Activated T-helper 1 cell treated with Interleukin-2 at 50 U/mL for 16 hours (primary cell): ENCODE measurements at places on chromosomes 4 and X.

GRCh38 chrX:130994671-130995070, 63.5 kb upstream of the ARHGAP36 start:
- DNase-seq: no peak

GRCh38 chrX:26851981-26852380, 611.2 kb downstream of the PPP4R3C start:
- DNase-seq: no peak

GRCh38 chr4:114727461-114727860, 128.9 kb downstream of the UGT8 start:
- DNase-seq: no peak

DNA sequence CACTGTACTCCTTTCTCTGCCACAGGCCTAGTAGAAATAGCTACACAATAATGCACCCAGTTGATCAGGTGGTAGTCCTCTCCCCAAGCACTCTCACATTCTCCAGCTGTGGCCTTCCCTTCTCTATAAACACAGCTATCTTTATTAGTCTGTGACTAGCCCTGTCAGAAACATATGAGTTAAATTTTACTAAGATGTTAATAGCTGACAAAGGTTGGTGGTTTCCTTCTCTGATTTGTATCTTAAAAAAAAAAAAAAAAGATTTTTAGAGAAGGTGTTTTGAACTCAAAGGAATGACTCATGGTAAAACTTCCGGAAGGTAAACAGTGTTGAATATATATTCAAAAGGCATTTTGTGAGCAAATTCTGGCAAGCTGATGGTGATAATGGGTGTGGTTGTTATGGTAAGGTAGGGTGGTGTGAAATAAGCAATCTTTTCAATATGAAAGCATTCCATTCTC, 327.4 kb downstream of the PPP3CA start:
- no peak for DNase-seq

DNA sequence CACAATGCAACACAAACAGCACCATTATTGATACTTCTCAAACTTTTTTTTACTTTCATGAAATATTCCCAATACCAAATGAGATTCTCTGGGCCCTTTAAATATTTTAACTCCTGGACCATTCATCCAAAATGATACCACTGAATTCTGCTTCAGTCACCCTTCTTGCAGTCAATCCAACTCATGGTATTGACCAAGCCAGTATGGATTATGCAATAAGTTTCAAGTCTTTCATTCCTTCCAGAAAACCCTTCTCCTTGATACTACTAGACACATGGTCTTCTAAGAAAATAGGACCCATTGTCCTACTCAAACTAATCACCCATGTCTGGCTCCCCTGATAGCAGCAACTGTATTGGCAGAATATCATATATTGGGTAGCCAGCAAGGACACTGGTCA, 23.0 kb downstream of the ZNF721 start:
- no peak for DNase-seq

GRCh38 chrX:55451141-55451540, 786 bp upstream of the MAGEH1 start:
- no peak for DNase-seq

- no peak for DNase-seq
These were observed 18.1 kb downstream of the SOWAHB start for GRCh38 chr4:76879731-76880364.

DNA sequence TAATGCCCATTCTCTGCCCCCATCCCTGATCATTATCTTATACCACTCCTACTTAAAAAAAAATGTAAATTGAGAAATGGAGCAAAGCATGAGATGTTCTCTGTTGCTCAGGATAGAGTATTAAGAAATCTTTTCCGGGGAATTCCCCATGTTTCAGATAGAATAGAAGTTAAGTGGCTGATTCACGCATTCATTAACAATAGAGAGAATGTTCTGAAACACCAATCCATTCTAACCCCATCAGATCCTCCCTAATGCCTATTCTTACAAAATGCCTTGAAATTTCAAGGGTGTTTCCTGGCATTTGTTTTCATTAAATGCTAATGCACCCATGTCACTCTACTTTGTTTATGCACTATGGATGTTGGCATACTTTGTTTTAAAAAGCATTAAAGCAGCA, 101.1 kb downstream of the AREG start:
- no peak for DNase-seq

- no peak for DNase-seq
These were observed 23.6 kb downstream of the CA5B start for GRCh38 chrX:15761564-15762191.

DNA sequence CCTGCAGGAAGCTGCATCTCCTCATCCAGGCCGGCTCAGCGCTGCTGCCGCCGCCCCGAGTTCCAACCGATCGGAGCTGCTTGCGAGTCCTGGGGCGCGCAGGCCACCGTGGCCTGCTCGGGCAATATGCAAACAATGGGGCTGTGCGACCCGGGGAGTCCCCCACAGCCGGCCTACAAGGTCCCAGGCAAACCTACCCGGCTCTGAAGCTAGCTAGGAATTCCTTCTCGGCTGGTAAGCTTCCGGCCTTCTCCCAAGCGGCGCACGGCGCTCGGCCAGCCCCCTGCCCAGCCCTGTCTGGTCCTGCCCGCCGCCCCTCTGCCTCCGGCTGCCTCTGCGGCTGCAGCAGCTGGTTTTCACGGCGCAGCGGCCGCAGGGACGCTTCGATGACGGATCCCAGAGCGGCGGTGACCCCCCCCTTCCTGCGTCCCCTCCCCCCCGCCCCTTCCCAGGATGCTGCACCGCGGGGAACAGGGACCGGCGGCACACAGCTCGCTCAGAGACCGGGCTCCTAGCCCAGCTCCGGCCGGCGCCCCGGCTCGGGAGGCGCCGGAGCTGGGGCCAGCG, 59.4 kb downstream of the TSC22D3 start:
- DNase-seq: no peak

DNA sequence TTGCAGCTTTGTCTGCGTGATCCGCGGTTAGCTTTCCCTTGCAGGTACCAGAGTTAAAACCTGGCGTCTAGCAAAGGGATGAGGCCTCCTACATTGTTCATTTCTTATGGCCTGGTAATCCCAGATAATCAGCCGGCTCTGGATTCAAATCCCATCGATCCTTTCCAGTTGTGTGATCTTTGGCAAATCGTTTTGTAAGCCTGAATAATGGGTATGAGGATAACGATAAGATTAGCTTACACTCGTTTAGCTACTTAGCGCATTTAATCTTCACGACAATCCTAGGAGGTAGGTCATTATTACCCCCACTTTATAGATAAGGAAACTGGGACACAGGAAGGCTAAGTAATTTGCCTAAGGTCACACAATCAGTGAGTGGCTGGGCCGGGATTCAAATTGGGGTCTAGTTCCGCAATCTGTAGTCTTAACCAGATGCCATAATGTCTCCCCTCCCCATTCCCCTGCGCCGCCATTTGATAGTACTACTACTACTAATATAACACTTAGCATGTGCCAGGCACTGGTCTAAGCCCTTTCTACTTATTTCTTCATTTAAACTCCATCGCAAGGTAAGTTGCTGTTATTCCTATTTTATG, 1.7 kb upstream of the UBA1 start:
- DNase-seq: no peak

DNA sequence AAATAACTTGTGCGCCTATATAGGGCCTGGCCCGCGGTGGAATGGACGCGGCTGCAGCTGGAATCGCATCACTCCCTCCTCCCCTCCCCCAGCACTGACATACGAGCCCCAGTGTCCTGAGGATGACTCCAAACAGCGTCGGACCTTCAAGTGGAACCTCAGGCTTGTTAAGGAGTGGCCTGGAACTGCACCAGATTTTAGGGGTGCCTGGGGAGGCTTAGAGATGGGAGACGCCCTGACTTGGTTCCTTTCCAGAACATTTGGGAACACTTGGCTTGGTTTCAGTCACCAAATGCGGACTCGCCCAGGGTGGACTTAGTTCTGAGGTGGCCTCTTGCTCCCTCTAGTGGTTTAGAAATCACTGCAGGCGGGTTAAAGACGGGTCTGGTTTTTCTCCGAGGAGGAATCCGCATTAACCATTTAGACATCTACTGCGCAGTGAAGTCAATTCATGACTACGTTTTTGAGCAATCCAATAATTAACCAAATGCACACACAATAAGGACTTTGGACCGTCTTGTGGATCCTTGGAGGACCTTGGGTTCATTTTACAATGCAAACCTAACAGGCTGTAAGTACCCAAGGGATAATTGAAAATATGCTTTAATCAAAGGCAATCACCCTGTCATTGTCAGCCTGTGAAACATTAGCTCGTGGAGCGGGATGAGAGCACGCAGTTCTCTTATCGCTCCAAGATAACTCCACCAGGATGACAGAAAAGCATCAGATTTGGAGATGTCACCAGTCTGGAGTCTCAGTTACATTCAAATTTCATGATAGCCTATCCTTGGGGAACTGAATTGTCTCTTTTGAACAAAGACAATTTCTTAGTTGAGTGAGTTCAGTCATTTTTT, 11.2 kb upstream of the PDGFRA start:
- DNase-seq: peak; percentile 17

- no peak for DNase-seq
These were observed 4.7 kb upstream of the RENBP start for GRCh38 chrX:153948847-153949805.

DNA sequence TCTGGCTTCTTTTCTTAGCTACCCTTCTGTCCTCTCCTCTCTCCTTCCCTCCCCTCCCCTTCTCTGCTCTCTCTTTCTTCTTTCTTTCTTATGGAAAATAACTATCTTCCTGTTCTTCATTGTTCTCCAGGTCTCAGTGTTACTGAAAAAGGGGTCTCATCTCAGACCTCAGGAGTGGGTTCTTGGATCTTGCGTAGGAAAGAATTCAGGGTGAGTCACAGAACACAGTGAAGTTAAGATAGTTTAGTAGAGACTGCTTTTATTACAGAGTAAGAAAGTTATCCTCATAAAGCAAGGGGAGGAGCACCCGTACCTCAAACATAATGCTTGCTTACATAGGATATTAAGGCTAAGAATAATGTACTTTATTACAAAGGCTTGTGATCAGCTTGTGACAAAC, 31.8 kb upstream of the CWH43 start:
- DNase-seq: no peak

DNA sequence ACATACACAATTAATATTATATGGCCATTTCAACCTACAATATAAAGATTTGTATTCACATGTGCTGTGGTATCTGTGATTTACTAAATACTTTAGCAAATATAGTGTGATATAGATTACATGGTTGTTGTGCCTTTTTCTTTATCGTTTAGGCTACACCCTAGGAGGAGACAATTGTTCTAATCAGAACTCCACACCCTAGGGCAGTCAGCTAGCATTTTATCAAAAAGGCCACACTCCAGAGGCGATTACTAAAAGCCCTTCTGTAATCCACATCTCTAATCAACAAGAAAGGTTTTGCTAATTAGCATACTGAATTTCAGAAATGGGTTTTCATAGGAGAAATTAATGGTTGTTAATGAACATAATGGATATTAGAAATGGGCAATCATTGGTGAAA, 319.5 kb upstream of the NOCT start:
- no peak for DNase-seq

- peak; percentile 1 for DNase-seq
These were observed 35.8 kb upstream of the TNIP3 start for GRCh38 chr4:121199742-121200561.

DNA sequence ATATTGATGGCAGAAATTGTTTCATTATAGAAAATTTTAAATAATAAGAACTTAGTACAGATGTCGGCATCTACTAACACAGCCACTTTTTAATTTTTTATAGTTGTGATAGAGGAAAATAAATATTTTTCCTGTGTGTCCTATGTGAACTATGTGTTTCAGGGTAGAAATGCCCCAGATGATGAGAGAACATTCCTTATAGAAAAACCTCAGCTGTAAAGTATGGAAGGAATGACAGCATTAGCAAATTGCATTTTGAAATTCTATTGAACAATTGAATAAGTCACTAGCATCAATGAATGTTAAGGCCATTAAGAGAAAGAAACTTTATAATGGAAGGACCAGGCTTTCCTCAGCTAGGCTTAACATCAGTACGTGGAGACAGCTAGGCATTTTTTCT, 149.2 kb downstream of the CFAP299 start:
- DNase-seq: no peak

- no peak for DNase-seq
These were observed 20.4 kb downstream of the USP46 start for GRCh38 chr4:52638717-52639116.

DNA sequence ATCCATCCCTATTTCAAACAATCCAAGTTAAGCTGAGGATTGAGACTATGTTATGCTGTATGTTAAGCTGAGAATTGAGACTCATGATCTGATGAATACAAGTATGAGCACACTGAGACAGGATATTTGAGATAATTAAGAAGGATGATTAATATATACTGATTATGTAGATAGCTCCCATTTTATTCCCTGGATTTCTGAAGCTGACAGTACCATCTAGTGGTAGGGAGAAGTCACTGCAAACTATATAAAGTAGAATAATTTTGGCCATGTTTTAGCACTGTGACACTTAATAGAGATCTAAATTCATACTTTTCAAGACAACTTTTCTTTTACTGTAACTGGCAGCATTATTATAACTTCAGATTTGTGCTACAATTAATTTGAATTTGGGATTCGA, 63.8 kb upstream of the HPRT1 start:
- no peak for DNase-seq

DNA sequence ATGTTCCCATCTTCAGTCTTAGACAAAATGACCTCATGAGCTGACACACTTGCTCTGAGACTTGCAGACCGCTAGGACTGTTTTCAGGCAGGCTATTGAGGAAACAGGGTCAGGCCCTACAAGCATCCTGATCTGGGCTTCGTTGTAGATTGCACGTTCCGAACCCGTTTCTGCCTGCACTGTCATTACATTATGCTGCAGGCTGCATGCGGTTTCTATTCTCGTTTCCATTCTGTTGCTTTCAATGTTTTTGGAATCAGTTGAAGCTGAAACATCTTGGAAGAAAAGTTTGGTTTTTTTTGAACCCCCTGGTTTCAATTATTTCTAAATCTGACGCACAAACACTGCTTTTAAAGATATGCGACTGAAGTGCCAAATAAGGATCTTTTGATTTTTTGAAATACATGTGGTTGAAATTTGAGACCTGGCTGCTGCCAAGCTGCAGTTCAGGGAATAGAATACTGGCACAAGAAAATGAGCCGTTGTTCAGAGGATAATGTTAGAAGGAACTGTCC, 716.1 kb upstream of the INTU start:
- no peak for DNase-seq

DNA sequence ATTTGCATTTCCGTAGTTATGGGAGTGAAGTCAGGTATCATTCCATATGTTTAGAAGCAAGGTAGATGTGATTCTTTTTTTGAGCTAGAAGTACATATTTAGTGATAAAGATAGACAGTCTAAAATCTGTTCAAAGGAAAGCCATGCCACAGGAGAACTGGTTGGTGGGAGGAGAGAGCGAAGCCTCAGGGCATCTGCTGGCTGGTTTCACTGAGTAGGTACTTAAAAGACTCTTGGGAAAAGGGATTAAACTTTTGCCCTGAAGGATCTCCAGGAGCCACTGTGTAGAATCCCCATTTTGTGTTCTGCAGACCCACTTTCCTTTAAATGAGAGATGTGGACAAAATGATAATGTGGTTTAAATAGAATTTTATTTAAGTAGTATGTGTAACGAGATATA, 89.6 kb downstream of the SHROOM2 start:
- DNase-seq: no peak

DNA sequence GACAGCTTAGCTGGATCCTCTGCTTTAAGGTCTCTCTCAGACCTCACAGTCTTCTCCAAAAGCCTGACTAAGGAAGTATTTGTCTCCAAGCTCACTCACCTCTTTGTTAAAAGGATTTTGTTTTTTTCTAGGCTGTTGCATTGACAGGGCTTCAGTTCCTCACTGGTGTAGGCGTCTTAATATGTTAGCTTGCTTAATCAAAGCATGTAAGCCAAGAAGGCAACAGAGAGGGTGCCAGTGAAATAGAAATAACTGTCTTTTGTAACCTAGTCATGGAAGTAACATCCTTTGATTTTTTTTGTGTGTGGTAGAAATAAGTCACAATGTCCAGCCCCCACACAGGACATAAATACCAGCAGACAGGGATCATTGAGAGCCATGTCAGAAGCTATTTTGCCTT, 58.8 kb downstream of the FIP1L1 start:
- no peak for DNase-seq
